ENCODE measurements at places on chromosomes 13 and 19. TPM values are rescaled to one million over a fixed set of nuclear protein-coding genes. Genes with fewer than 3 reads are reported as not detected.

GRCh38 chr13:98448642-98448928 lies 128.3 kb downstream of the STK24 start:
- no peak overlapping the region for H3K4me3 ChIP-seq
- H3K4me1 ChIP-seq, result peaks cover 40% of the 10 kb centered on the region
- H3K27me3 ChIP-seq, result no peaks in the 10 kb centered on the region
- peak overlapping the region; percentile 82 for H3K27ac ChIP-seq
- DNase-seq, result no peak

DNA sequence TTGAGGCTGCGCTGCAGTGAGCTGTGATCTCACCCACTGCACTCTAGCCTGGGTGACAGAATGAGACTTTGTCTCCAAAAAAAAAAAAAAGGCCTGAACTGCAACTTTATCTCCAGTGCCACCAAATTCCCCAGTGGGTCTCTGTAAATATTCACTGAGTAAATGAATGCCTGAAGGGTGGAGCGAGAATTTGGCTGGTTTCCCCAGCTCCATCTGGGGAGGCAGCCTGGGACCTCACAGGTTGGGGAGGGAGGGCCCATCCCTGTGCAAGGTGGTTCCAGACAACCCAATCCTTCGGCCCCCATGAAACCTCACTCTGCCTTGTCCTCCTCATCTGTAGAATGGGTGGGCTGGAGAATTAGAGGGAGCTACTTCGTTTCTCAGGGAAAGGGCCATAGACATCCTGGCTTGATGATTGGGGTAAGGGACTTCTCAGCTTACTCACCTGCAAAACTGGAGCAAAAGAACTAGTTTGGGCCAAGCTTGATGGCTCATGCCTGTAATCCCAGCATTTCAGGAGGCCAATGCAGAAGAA lies 4.2 kb upstream of the PKN1 start:
- no peaks in the 10 kb centered on the region for H3K36me3 ChIP-seq
- no peak overlapping the region for H3K27ac ChIP-seq
- no peaks in the 10 kb centered on the region for H3K4me1 ChIP-seq

The TRAPPC5 gene
- total RNA-seq, result 89.6 TPM

The LILRA6 gene
- 1.8 TPM for total RNA-seq

- no peak for DNase-seq
- H3K4me3 ChIP-seq, result no peak overlapping the region
- peak overlapping the region; percentile 79 for H3K27ac ChIP-seq
- H3K4me1 ChIP-seq, result peaks cover 94% of the 10 kb centered on the region
- no peaks in the 10 kb centered on the region for H3K36me3 ChIP-seq
Observed at GRCh38 chr13:99064624-99065234, 86.9 kb upstream of the DOCK9 start.

- no peaks in the 10 kb centered on the region for H3K4me1 ChIP-seq
- no peak overlapping the region for H3K27ac ChIP-seq
- DNase-seq, result no peak
- H3K27me3 ChIP-seq, result no peaks in the 10 kb centered on the region
Observed at GRCh38 chr13:74554569-74555275, 420.5 kb upstream of the KLF12 start.

The PSG11 gene
- not detected for total RNA-seq

GRCh38 chr13:33146843-33147611 lies 130.8 kb downstream of the KL start:
- no peaks in the 10 kb centered on the region for H3K27me3 ChIP-seq
- H3K36me3 ChIP-seq, result peaks cover 9% of the 10 kb centered on the region
- H3K4me3 ChIP-seq, result no peak overlapping the region
- no peak for DNase-seq
- no peak overlapping the region for H3K27ac ChIP-seq

The TUBB4A gene
- total RNA-seq, result 3.6 TPM

DNA sequence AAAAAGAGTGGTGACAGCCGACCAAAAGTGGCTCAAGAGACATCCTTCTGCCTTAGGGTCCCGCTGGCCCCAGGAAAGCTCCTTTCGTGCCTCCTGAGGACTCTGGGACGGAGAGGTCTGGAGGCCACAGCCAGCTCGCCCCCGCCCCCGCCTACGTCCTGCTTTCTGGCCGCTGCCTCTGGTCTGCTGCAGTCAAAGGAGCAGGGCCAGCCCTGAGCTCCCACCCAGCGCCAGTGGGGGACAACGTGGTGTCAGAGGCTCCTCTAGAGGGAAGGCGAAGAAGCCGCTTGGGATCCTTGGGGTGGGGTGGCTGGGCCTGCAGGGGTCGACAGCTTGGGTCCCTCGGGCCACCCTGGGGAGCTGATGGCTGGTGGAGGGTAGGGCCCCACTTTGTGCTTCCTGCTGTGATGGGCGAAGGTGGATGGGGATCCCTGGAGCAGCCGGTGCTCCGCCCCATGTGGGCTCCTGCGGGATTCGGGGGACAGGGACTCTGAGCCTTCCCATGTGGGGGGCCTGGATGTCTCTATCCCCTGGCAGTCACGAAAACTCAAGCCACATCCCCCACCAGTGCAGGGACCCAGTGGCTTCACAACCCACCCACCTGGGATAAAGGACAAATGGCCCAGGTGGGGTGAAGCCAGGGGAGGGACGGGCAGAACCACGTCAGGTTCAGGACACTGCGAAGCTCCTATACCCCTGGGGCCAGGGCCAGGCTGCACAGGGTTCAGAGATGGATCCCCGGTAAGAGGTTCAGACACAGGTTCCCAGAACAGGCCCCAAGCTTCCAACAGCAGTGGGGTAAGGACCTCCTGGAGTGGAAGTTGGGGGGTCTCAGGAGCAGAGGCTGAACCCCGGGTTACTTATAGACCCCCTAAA lies 9.0 kb upstream of the DIRAS1 start:
- H3K4me3 ChIP-seq, result no peak overlapping the region
- no peak overlapping the region for H3K27ac ChIP-seq

DNA sequence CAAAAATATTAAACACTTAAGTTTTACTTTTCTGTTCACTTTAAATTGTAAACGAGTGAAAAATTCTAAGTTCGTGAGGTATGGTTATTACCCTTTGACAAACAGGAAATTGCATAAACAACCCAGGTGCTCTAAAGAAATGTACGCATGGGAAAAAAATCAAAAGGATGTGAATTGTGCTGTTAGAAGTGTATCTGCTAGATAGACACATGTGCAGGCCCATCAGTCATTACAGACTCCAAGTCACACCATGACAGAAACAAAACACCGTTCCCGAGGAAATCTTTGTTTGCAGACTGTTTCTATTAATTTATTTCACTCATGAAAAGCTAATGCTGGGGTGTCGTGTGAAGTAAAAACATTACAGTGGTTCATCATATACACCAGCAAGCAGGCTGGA lies 17.0 kb upstream of the DOCK9 start:
- H3K27me3 ChIP-seq, result no peaks in the 10 kb centered on the region
- H3K27ac ChIP-seq, result no peak overlapping the region
- H3K36me3 ChIP-seq, result no peaks in the 10 kb centered on the region
- no peak overlapping the region for H3K4me3 ChIP-seq
- peaks cover 24% of the 10 kb centered on the region for H3K4me1 ChIP-seq

DNA sequence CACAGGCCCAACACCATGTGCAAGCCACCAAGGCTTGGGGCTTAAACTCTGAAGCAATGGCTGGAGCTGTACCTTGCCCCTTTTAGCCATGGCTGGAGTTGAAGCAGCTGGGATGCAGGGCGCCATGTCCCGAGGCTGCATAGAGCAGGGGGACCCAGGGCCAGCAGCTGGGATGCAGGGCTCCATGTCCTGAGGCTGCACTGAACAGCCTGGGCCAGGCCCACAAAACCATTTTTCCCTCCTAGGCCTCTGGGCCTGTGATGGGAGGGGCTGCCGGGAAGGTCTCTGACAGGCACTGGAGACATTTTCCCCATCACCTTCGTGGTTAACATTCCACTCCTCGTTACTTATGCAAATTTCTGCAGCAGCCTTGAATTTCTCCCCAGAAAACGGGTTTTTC lies 10.8 kb downstream of the TRAPPC2B start:
- DNase-seq, result no peak
- no peaks in the 10 kb centered on the region for H3K4me1 ChIP-seq
- no peaks in the 10 kb centered on the region for H3K27me3 ChIP-seq
- H3K27ac ChIP-seq, result no peak overlapping the region
- H3K36me3 ChIP-seq, result peaks cover 6% of the 10 kb centered on the region

DNA sequence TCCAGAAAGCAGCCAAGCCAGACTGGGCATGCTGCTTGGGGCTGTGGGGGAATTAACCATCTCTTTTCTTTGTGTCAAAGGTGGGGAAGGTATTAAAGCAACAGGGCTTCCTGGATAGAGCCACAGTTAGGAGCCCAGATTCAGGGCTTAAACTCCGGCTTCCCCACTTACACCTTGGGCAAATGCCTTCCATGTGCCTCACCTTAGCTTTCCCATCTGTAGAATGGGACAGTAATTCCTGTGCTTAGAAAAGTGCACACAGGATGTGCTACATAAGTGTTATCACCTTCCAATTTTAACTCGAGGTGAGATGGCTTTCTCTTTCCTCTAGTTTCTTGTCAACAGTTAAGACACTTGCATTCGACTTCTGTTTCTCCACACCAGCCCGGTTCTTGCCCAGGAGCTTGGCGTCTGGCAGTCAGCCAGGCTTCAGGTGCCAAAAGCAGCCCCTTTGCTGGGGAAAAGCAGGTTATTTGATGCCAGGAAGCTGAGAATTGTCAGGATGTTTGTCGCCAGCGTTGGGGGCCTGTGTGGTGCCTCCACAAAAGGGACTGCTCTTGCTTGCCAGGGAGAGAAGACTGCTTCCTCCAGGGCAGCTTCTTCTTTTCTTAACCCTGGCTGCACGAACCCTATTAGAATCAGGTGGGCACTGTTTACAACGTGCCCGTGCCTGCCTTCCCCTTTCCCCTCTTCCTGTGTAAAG lies 79.2 kb downstream of the SIPA1L3 start:
- no peak for DNase-seq
- no peaks in the 10 kb centered on the region for H3K36me3 ChIP-seq
- H3K4me3 ChIP-seq, result no peak overlapping the region
- H3K4me1 ChIP-seq, result no peaks in the 10 kb centered on the region
- no peak overlapping the region for H3K27ac ChIP-seq

DNA sequence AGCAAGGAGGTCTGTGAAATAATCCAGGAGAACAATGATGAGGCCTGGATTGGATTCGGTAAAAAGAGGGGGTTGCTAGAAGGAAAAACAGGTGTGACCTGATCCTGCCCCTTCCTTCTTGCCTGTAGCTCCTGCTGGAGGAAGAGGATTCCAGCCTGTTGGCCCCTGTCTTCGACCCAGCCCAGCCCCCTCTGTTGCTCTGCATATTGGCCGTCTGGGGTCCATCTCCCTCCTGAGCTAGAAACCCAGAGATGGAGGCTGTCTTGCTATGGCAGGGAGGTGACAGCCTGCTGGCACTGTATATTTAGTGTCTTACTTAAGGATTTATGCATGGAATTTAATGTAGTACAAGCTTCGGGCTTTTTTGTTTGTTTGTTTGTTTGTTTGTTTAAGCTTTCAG lies 6.6 kb downstream of the DMRTC2 start:
- no peak overlapping the region for H3K27ac ChIP-seq
- no peaks in the 10 kb centered on the region for H3K27me3 ChIP-seq
- H3K4me1 ChIP-seq, result no peaks in the 10 kb centered on the region
- no peak for DNase-seq
- H3K4me3 ChIP-seq, result no peak overlapping the region
- H3K36me3 ChIP-seq, result no peaks in the 10 kb centered on the region

- peaks cover 56% of the 10 kb centered on the region for H3K36me3 ChIP-seq
- H3K4me3 ChIP-seq, result no peak overlapping the region
- no peaks in the 10 kb centered on the region for H3K27me3 ChIP-seq
- DNase-seq, result no peak
- peak overlapping the region; percentile 97 for H3K27ac ChIP-seq
Observed at GRCh38 chr19:38708413-38709024, 35.8 kb downstream of the CAPN12 start.

- no peak overlapping the region for H3K4me3 ChIP-seq
- H3K27me3 ChIP-seq, result peaks cover 33% of the 10 kb centered on the region
- no peak for DNase-seq
- H3K27ac ChIP-seq, result no peak overlapping the region
- no peaks in the 10 kb centered on the region for H3K36me3 ChIP-seq
Observed at GRCh38 chr19:35042056-35042730, 672 bp downstream of the HPN start.

GRCh38 chr19:6667114-6667627 lies 2.8 kb downstream of the TNFSF14 start:
- no peaks in the 10 kb centered on the region for H3K36me3 ChIP-seq
- H3K4me3 ChIP-seq, result no peak overlapping the region
- H3K4me1 ChIP-seq, result no peaks in the 10 kb centered on the region

GRCh38 chr19:15291089-15291488 lies 41.2 kb downstream of the BRD4 start:
- DNase-seq, result no peak
- H3K36me3 ChIP-seq, result no peaks in the 10 kb centered on the region
- H3K4me3 ChIP-seq, result no peak overlapping the region
- H3K4me1 ChIP-seq, result peaks cover 100% of the 10 kb centered on the region

The FUT2 gene
- total RNA-seq, result not detected

- DNase-seq, result peak; percentile 77
- H3K27me3 ChIP-seq, result no peaks in the 10 kb centered on the region
- peak overlapping the region; percentile 93 for H3K4me3 ChIP-seq
- no peaks in the 10 kb centered on the region for H3K36me3 ChIP-seq
Observed at GRCh38 chr13:113297370-113298042, 467 bp downstream of the LAMP1 start.

The GJB6 gene
- total RNA-seq, result not detected

GRCh38 chr13:111517641-111518010 lies 197.2 kb downstream of the TEX29 start:
- no peak overlapping the region for H3K27ac ChIP-seq
- no peak for DNase-seq
- no peaks in the 10 kb centered on the region for H3K4me1 ChIP-seq
- H3K4me3 ChIP-seq, result no peak overlapping the region

The TEX26 gene
- not detected for total RNA-seq
